ENCODE measurements at places on chromosomes 1 and 21.

DNA sequence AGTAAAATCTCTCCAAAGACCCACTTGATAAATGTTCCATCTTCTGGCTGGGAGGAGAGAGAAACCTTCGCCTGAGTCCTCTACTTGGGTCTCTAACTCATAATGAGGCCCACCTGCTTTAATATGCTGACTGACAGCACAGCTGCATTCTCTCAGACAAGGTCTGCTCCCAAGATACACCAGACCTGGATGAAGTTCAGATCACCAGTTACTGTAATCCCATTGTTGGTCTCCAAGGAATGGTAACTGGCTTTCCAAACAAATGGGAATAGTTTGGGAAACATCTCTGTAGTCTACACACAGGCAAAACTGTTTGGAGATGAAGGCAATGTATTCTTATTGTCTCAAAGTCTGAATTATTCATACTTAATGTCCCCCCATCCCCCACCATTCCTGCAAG is 27.9 kb upstream of the COL24A1 start:
- DNase-seq, result no peak

GRCh38 chr1:38486085-38486484 is 373.5 kb downstream of the RRAGC start:
- DNase-seq, result no peak

GRCh38 chr1:39639305-39640130 is at the start of gene HEYL:
Gene HEYL (minus strand): TSS chr1:39639643. CDS start chr1:39639625, 18 bp downstream.
- peak; percentile 64 for DNase-seq

DNA sequence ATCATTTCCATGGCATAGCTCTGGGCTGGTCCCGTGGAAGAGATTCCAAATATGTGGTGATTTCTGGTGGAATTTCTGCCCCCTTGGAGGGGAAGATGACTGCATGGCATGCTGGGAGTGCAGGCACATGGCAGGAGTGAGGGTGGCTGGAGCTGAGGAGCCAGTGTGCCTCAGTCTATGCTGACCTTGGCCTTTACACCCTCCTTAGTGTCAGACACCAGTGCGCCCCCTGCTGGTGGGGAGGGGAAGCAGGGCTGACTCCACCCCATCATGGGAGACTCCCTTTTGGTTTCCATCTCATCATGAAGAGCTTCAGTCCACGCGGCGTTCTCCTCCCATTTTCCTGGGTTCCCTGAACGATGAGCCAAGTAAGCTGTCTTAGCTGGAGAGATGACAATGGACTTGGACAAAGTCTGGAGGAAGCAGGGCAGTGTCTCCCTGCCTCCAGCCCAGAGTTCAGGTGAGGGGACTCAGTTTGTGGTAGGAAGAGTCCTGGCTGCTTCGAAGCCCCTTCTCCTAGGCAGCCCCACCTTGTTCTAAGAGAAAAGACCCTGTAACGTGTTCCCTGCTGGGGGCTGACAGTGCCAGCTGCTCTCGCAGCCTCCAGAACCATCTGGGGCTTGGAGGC is 10.3 kb downstream of the ALX3 start:
- DNase-seq, result peak; percentile 62

DNA sequence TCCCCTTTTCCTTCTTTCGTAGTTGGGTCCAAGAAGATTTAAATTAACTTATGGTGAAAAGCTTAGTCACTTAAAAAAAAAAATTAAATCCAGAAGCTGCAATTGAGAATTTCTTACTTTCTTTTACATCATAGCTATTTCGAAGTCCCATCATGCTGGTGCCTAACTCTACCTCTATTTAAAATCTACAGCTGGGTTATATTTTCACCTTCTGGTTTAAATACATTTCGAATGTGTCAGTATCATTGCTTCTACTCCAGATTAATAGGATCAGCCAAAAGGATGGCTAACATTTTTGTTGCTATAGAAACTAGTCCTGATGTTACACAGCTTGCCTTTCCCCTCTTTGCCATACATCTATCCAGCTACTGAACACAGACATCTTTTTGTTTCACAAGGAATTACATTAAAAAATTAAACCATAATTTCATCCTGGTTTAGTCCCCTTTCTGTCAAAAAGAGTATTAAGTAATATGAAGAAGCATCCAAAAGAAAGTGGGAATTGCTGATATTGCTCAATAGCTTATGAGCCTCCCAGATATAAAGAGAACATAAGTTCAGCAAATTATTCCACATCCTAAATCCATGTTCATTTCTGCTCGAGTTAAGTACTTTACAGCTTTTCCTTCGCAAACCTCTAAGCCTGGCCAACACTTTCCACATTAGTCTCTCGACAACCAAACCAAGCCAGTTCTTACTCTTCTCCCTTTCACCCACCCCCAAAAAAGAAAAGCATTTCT is 396.7 kb upstream of the DAB1 start:
- DNase-seq, result no peak

DNA sequence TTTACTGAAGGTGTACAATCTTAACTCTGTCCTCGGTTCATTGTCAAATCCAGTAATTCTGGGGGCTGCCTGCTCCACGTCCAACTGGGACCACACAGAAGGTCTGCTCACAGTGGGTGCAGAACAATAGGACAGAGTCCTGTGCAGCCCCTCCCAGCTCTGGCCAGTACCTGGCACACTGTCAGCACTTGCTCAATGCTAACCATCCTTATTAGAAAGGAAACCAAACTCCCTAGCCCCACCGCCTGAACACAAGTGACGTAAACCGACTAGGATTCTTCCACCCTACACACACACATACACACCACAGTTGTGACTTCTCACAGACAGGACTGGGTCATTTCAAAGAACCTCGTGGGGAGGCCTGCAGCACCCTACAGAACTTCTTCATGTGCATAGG is 5.2 kb downstream of the BCAR3 start:
- DNase-seq, result no peak

DNA sequence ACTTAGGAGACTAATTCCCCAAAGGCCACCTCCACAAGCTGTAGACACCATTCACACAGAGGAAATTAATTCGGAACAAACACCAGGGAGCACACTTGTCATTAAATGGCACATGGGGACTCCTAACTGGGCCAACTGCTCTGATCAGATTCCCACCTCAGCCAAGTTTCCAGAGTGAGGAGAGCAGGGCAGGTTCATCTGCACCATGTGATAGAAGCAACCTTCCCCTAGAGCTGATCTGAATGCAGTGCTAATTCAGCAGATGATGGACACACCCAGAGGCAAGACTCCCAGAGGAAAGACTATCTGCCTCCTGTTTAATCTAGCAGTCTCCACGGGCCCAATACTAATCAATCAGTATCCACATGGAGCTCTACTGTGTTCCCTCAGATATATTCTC is 147.0 kb downstream of the VAV3 start:
- DNase-seq, result no peak

GRCh38 chr21:45427331-45428271 is 22.6 kb downstream of the COL18A1 start:
- DNase-seq, result no peak

GRCh38 chr1:90911353-90911752 is 110.5 kb downstream of the ZNF644 start:
- no peak for DNase-seq

GRCh38 chr1:173195596-173196088 is 11.5 kb downstream of the TNFSF4 start:
- DNase-seq, result no peak

DNA sequence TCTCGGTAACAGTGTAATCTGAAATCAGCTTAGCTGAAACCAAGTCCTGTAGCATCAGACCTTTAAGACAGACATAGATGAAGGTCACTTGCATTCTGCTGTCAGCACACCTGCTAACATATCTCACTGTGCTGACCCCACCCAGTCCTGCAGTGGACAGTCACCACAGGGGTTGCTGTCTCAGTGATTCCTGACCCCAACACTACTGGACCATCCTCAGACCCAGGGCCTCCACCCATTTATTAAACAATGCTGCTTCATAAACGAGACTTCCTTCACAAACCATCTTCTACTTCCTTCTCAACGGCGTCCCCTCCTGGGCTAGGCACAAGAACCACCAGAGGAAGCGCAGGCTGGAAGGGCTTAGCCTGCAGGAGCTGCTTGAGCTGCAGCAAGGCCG is 17.8 kb upstream of the LSS start:
- no peak for DNase-seq

DNA sequence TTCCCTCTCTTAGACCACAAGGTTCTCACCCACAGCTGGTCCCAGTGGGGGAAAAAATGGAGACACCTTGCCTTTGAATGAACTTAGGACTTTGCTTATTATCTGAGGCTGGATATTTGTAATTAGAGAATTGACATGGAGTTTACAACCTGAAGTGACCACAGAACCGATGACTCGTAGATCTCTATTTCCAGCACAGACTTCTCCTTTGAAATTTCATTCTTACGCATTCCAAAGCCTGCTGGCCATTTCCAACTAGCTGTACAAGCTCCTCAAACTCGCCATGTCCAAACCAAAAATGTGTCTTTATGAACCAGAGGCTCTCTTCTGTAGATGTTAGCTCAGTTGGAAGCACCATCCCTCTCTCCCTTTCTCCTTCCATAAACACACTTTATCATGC is 12.0 kb downstream of the RAB7B start:
- no peak for DNase-seq

- no peak for DNase-seq
Observed at GRCh38 chr1:166905136-166905535, 29.1 kb upstream of the TADA1 start.

- no peak for DNase-seq
Observed at GRCh38 chr1:151774256-151774922, 11.1 kb upstream of the MRPL9 start.

GRCh38 chr1:237029850-237030535 is 12.0 kb upstream of the RYR2 start:
- no peak for DNase-seq

DNA sequence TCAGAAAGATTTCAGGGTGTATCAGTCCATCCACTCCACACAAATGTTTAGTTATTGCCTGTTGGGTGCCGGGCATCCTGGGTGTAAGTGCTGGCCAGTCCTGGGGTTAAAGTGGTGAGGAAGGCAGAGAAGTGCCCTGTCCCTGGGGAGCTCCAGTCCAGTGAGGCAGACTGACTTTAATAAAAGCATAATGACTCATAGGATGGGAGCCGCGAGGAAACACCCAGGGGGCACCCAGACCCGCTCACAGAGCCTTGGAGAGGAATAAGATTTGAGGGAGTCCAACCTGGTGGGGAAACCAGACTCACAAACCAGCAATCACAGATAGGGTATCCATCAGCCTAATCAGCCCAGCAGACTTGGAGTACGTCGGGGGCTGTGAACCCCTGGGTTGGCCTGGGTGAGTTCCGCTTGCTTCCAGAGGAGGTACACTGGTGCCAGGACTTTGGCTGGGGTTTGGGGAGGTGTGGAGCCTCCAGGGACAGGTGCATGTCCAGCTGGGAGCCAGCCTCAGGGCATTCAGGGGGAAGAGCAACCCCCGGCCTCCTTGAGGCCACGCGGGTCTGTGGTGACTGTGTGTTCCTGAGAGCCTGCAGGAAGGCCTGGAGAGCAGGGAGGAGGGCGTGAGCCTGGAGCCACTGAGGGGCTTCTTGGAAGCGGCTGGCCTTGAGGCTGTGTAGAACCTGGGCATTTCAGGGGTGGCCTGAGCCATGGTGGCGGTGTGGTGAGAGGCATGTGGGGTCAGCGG is 3.7 kb downstream of the PEAR1 start:
- DNase-seq, result no peak

- DNase-seq, result no peak
Observed at GRCh38 chr21:35197992-35198431, 148.9 kb upstream of the RUNX1 start.

DNA sequence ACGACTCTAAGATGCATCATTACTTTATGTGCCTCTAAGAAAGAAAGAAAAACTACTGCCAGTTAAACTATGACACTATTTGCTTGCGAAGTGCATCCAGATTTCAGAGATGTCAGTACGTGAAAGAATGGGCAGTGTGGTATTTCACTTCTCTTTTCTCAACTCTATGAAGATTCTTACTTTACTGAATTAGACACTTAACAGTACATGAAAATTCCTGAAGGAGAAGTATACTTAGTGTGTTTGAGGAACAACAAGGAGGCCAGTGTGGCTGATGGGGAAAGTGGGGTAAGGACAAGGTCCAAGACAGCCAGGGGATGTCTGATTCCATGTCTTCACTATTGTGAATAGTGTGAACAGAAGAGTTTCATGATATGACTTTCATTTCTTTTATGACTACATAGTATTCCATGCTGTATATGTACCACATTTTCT is 53.9 kb upstream of the HSD17B7 start:
- DNase-seq, result no peak

DNA sequence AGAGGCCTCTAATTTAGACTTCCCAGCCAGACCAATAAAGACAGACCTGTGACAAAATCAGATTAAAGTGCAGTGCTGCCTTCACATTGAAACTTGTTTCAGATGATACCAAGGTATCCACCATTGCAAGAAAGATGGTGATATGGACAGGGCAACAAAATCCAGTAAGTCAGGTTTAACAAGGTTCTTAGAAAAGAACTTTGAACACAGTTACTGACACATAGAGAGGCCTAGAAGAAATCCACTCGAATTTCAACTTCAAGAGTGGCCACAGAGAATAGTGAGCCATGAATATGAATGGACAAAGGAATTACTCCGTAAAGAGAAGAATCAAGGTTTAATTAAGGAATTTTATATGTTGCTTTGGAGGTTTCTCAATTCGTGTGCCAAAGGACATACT is 230.4 kb downstream of the KCNT2 start:
- DNase-seq, result no peak

- DNase-seq, result no peak
Observed at GRCh38 chr1:30770150-30770549, 12.6 kb upstream of the LAPTM5 start.

GRCh38 chr21:41009398-41010100 is 158.4 kb upstream of the BACE2 start:
- no peak for DNase-seq

DNA sequence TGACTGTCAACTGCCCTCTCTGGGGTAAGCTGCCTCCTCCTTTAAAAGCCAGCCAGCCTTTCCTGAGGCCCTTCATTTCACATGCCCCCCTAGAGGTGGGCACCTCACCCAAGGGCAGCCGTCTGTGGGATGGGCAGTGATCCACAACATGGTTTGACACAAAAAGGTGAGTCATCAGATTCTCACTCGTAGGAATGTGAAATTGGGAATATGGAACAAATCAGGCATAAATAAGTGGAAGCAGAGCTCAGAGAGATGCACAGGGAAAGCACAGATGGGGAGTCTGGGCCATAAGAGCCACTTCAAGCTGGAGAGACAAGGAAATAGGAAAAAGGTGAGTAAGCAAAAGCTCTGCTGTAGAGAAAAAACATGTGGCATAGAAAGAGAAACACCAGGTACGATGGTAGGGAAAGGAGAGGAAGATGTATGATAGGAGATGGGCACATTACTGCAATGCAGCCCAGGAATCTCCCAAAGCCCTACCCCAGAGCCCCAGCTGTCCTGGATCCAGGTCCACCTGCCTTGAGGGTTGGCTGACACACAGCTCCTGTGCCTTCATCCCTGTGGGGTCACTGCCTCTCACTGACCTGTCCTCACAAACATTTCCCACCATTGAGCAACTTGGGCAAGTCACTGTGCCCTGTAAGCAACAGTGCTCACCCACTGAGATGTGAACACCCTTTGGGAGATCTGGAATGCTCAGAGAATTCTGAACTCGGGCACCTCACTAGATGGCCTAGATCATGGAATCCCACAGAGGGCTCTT is 86.6 kb downstream of the ASTN1 start:
- DNase-seq, result no peak

DNA sequence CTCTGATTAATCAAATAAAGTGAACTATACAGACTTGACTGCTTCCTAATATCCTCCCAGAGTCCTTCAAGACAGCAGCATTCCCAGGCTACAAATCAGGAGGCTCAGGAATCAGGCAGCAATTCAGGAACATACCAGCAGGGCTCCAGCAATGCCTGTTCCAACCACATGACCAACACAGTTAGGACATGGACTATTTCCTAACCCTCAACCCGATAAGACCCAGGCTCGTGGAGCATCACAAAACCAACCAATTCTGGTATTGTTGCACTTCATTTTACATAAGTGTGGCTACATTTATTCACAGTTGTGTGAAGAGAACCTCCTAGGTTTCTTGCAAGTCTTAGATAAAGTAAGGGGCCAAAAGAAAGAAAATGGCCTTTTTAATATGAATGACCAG is 546.2 kb upstream of the ADGRL2 start:
- DNase-seq, result no peak
